ENCODE measurements at places on chromosomes 2 and 18.

DNA sequence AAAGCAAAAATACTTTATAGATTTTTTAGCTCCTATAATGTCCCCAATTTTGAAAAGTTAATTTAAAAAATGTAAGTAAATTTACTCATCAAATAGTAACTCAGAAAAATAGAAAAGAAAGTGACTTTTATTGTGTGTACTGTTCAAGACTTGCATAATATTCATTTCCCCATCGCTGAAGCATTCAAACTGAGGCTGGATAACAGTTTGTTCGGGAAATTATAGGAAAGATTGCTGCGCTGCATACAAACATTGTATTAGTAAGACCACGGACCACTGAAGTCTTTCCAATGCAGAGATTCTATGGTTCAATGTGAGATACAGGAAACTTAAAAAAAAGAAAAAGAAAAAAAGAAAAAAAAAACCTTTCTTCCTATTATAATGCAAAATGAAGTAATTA, 10.4 kb downstream of the STK17B start:
- no peak for DNase-seq

DNA sequence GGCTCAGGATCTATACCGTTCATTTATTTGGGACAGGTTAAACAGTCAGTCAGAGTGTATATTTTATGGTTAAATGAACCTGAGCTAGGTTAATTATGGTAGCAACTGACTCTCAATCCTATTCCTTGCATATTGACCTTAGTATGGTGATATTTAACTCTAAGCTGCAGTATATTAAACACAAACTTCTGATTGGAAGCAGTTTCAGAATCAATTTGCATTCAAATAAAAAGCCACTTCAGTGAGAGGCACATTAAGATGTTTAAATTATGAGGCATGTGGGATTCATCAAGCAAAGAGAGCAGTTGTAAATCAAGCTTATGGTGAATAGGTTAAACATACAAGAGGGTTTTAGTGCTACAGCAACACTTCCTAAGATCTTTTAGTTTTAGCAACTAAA, 40.4 kb downstream of the FRZB start:
- DNase-seq: no peak

DNA sequence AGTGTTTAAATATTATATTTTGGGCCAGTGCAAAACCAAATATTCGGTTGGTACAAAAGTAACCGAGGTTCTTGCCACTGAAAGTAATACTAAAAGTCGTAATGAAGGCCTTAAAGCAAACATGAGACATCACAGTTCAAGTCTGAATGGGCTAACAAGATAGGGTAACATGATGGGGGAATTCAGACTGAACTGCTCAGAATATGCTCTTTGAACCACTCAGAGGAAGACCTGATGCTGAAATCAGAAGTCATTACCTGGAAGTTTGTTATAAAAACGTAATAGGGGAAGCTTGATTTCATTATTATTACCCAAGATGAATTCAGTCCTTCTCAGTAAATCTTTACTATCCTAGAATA, 26.6 kb downstream of the CDKL4 start:
- DNase-seq: no peak

GRCh38 chr2:164873210-164873908, 31.7 kb upstream of the COBLL1 start:
- no peak for DNase-seq

DNA sequence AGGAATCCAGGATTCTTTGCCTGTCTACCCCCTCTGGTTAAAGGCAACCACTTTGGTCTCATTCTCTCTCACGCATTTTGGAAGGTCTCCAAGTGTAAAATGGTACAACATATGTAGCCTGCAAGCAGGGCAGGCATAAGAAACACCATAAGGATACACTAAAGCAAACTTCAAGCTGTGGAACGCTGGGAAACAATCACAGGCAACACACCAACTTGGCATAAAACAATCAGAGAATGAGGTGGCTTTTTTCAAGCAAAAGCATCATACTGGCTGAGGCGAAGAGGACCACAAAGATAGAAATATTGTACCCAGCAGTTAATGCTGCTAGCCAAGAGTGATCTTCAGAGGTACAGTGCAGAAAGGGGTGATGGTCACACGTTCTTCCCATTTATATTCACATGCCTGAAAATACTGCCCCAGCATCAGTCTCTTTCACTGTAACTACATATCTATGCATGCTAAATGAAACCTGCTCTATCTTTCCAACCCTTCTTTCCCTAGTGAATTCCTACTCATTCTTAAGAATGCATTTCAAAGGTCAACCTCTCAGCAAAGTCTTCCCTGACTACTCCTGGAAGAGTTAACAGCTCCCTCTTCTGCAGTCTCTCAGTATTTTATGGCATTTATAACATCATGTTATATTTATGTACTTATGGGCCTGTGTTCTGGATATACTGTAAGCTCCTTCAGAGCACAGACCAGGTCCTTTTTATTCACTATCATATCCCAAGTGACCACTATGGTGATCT, 71.9 kb upstream of the GALNT5 start:
- no peak for DNase-seq

Data from activated T-cell treated with anti-CD3 and anti-CD28 coated beads for 24 hours (primary cell).